ENCODE measurements at places on chromosomes 3 and 15.

DNA sequence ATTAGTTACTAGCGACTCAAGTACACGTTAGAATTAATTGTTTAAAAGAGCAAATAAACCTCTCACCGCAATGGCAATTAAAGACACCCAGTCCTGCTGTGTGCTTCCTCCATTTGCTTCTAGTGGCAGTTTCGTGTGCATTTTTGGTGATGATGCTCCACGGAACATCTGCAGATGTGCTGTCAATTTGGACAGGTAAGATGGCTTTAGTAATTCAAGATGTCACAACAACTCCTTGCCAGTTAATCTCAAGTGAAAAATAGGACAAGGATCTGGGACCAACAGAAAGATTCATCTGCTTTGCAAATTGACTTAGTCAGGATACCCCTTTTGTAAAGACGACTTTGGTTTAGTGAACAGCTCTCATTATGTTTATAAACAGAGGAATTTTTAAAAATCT, 320.9 kb downstream of the GABRB3 start:
- DNase-seq, result no peak

DNA sequence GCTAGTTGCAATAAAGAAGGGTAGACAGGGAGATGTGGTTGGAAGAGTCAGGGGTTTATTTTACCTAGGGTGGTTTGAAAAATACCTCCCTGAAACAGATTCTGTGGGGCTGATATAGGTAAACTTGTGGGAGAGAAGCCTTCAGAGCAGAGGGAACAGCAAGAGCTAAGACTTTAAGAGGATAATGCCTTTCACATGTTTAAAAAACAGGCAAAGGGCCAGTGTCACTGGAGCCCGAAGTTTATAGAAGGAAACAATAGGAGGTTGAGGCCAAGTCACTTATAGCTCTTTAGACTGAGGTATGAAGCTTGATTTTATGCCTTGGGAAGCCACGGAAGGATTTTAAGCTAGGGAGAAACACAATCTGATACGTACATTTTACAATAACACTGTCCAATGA, 448.7 kb downstream of the TAFA4 start:
- no peak for DNase-seq

DNA sequence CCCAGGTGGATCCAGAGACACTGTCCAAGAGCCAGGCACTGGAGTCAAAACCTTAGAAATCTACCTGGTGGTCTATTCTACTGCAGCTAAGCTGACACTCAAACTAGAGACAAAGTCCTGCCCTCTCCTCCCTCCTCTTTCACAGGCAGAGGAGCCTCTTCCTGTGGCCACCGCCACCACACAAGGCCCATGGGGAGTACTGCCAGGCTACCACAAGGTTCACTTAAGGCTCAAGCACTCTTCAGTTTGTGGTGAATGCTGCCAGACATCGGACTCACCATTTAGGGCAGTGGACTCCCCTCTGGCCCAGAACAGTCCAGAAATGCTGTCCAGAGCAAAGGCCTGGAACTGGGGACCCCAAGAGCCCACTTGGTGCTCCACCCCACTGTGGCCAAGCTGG, 160.9 kb downstream of the ADAMTS17 start:
- DNase-seq, result no peak

DNA sequence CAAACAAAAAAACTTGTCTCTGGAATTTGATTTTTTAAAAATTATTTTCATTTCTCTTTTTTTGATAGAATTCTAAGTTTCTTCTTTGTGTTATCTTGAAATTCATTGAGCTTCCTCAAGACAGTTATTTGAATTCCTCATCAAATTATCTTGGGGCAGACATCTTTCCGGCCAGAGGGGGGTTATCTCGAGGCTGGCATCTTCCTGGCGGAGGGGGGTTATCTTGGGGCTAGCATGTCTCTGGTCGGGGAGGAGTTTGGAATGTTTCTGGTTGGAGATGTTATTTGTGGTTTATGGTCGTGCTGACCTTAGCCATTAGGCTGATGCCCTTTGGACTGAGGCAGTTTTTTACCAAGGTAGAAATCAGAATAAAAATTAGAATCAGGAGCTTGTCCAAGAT, 15.9 kb upstream of the TUBGCP5 start:
- no peak for DNase-seq

- no peak for DNase-seq
Observed at GRCh38 chr3:62238431-62238830, 134.9 kb downstream of the FEZF2 start.

GRCh38 chr3:122730240-122730639, 49.6 kb downstream of the PARP14 start:
- DNase-seq, result no peak

- no peak for DNase-seq
Observed at GRCh38 chr15:57385923-57386390, 9.7 kb downstream of the CGNL1 start.

DNA sequence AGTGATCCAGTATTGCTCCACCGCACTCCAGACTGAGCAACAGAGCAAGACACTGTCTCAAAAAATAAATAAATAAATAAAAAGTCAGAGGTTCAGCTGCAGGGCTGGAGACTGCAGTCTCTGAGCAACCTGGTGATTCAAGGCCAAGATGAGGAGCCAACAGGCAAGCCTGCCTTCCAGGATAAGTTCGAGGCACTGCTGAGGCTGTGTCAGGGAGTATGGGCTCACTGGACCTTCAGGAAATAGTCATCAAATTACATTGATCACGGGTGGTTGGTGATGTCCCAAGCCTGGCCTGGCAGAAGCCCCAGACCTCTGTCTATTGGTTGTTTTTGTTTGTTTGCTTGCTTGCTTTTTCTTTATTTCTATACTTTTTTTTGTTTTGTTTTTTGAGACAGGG, 41.5 kb downstream of the IDH2 start:
- no peak for DNase-seq

- no peak for DNase-seq
Observed at GRCh38 chr15:81643771-81644170, 269.8 kb upstream of the TMC3 start.

GRCh38 chr3:153734777-153735551, 386.2 kb upstream of the ARHGEF26 start:
- DNase-seq, result no peak

DNA sequence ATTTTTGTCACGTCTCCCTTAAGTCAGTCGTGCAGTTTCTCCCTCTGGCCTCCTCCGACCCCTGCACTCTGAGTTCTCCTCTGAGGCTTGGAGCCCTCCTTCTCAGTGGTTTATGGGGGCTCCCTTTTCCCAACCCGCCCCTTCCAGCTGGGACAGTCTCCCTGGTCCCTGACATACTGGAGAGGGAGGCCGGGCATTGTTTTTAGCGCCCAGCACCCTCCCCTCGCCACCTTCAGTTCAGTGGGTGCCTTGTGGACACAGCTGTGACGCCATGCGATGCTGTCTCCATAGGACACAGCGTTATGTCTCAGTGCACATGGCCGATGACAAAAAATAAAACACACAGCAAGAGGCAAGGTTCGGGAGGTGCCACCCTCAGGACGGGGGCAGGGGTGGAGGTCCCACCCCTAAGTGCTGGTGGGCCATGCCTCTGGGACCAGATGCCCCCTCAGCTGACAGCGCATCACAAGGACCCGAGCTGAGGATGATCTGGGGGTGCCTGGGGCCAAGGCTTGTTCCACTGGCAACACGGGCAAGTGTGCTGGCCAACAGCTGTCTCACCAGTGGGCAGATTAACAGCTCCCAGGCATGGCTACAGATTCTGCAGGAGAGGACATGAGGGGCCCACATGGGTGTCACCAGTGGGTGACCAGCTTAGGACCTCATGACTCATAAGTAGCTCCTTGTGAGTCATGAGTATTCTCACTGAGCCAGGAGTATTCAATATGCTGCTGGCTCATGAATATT, 81.6 kb downstream of the PLXNA1 start:
- no peak for DNase-seq

DNA sequence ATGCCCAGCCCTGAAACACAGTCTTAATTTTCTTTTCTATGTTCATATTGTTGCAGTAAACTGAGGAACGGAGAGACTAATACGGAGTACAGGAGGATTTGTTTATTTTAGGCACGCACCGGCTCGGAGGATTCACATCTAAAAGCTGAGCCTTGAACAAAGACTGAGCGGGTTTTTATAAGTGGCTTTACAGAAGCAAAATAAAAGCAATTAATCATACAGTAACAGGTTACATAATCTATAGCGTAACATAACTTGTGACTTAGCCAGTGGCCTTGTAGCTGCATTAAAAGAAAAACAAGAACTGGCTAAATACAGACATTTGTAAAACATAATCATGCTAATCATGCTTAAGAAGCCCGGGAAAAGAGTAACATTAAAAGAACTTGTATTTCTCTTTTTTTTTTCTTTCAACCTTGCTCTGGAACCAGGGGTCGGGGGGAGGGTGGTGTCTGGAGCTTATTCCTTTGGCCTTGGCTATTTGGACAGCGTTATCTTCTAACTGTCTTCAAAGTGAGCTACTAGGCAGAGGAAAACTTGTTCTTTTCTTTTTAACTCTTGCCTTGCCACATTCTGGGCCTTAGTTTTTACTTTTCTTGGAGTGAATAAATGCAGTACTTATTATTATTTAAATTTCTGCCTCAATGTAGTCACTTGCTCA, 17.5 kb downstream of the NUSAP1 start:
- DNase-seq, result no peak

- DNase-seq, result no peak
Observed at GRCh38 chr15:92906563-92907081, 6.5 kb downstream of the CHD2 start.

- DNase-seq, result no peak
Observed at GRCh38 chr3:48023377-48023776, 7.2 kb upstream of the MAP4 start.

- no peak for DNase-seq
Observed at GRCh38 chr15:99106417-99107220, 1.7 kb downstream of the SYNM start.

DNA sequence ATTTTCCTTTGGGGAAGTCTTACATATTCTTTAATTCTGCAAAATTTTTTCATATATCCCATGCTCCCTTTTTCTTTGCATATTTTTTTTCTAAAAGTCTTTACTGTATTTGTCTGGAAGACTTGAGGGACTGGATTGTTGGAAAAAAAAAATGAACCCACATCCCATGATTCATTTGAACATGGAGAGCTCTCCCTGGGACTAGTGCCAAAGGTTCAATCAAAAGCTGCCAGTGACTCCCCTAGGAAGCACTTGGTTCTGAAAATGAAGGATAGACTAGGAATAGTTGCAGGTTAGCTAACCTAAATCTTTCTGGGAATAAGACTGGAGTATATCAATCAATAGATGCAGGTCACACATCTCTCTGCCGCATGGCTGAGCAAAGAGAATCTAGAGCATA, 16.4 kb upstream of the BNC1 start:
- DNase-seq, result no peak

DNA sequence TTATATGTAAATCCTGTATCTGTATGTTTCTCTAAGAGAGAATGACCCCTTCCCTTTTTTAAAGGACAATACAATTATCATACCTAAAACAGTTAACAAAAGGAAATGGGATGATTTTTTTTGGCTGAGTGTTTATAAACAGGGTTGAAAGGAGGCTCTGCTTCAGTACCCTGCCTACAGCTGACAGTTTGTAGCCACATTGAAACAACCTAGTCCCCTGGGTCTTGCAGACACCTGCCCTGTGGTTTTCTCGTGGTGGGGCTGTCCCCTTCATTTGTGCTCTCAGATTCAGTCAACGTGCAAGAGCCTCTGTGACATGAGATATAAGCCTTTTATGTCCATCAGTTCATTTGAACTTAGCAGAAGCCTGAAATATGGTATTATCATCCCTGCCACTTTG, 2.3 kb upstream of the HMCES start:
- no peak for DNase-seq

DNA sequence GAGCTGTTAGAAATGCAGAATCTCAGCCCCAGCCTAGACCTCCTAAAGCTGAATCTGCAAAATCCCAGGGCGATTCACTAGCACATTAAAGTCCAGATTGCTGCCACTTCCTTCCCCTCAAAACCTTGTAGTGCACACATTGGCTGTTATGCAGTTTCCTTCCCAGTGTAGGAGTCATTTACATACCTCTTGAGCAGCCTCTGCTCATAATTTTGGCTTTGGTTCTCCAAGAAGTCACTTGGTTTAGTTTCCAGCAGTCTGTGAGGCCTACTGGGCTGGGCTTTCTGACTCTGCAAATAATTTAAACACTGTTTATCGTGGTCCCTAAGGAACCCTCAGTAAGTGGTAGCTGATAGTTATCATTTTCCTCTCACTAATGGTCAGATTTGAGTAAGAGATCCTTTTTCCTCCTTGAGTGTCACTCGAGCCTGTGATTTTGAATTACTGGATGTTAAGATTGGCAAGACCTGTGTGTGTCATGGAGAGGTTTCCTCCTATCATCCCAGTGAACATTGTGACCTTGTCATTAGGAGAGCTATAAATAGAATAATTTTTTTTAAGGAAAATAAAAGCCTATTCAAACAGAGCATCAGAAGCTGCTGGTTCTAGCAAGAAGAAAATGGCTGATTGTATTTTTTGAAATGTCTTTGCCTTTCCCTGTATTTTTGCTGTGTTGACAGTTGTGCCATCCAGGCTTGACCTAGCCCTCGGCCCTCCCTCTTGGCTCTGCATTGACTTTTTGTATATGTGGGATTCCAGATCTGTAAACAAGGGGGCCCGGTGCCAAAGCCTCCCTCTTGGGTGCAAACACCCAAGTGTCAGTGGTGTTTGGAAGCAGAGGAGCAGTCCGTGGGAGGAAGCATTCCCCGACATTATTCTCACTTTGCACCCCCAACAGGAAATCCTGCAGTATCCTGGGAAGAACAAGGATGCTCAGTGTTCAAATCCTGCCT, 134.8 kb upstream of the ANKRD28 start:
- DNase-seq, result no peak

- peak; percentile 64 for DNase-seq
Observed at GRCh38 chr3:179652447-179653095, at the start of gene USP13. TSS of gene USP13 (plus strand) at chr3:179653040. CDS start at chr3:179653226, 186 bp downstream.

GRCh38 chr15:77659350-77660321, 26.9 kb upstream of the LINGO1 start:
- DNase-seq, result peak; percentile 2

- no peak for DNase-seq
Observed at GRCh38 chr3:49015765-49016164, 2.6 kb downstream of the DALRD3 start.

DNA sequence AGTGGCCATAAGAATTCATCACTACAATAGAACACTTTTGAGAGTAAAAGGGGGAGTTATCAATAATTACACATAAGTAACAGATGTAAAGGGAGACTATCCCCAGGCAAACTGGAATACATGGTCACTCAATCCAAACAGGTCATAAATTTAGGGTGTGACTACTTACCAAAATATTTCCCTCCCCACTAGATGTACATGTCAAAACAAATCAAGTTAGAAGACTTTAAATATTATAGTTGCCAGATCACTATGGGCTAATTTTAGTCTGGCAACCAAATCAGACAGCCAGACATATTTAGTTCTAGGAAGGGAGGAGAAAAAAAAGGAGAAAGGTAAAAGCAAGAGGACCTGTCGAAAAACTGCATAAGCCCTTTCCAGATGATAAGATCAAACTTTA, 23.1 kb downstream of the SLC24A5 start:
- DNase-seq, result no peak

DNA sequence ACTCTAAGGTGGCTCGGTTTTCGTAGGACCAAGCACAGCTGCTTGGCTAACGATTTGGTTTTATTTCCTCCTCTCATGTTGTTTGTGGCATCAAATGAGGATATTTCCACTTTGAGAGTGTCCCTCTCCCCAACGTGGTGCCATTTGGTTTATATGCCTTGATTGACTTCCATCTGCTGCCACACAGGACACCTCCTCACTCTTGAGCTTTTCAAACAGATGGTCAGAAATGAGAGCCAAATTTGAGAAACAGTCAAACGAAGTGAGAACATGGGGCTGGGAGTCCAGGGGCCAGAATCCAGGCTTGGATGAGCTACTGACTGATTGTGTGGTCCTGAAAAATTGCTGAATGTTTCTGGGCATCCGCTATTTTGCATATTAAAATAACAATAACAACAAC, 43.5 kb downstream of the CEMIP start:
- no peak for DNase-seq

GRCh38 chr3:151859233-151859673, 14.2 kb upstream of the SUCNR1 start:
- DNase-seq, result no peak

All from NCI-H510A treated with DMSO at 0.1 percent for 48 hours (cell line).